ENCODE measurements at places on chromosomes 12 and 14. TPM values are rescaled to one million over a fixed set of nuclear protein-coding genes. Genes with fewer than 3 reads are reported as not detected.

DNA sequence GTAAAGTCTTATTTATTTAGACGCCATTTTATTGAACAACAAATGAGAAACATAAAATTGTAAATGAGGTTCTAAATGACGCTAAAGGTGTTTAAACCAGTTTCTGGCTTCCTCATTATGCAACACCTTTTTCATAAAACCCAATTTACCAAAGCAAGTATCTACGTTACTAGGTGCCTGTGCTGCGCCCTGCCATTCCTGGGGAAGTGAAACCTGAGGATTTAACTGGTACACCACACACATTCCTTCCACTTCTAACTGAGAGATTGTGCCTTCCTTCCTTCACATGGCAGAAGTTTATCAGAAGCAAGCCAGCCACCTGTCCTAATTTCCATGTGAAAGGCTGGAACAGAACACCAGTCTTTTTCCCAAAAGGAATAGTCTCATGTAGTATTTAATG is 40.3 kb upstream of the GCH1 start:
- DNase-seq, result no peak

GRCh38 chr12:90086281-90086680 is 377.6 kb upstream of the ATP2B1 start:
- DNase-seq, result no peak

- no peak for DNase-seq
Measured at GRCh38 chr12:106045251-106045674, 93.5 kb downstream of the NUAK1 start.

DNA sequence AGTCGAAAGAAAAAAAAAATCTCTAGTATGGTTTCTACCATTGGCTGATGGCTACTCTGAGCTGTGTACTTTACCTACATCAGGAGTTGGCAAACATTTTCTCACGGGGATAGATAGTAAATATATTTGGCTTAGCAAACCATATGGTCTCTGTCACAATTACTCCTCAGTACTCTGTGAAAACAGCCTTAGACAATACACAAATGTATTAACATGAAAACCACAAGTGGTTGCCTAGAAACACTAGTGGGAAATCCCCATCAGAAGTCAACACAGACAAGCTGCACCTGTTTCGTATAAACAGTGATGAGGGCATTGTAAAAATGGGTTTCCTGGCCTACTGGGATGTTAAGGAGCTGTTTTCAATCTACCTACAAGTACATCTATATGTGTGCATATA is 84.6 kb upstream of the NAV3 start:
- no peak for DNase-seq

DNA sequence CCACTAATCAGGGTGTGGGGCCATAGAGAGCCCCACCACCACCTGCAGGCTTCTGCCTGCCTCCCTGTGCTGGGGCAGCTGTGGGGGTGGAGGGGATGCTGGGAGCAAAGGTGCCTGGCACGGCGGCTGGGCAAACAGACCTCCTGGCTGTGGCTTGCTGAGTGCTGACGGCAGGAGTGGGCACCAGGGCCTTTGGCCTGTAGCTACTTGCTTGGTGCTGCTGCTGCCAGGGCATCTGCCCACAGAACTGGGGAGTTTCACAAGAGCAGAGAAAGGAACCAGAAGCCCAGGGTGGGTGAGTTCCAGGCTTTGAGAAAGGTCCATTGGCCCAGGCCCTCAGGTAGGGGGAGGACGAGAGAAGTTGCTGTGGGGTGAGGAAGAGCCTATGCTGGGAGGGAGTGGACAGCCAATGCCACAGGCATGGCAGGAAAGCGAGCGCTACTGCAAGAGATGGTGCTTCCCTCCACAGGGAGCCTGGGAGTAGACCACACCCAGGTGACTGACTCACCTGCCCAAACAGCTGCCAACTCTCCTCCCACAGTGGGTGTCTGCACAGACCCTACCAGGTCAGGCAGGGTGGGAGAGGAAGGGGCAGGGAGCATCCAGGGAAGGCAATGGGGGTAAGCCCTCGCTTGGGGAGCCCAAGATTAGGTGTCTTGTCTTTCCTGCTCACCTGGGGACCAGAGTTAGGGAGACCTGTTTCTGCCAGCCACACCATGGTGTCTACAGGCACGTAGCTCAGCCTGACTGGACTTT is 39.0 kb upstream of the HDAC7 start:
- DNase-seq, result no peak

GRCh38 chr14:55963295-55963694 is 154.9 kb upstream of the PELI2 start:
- no peak for DNase-seq

DNA sequence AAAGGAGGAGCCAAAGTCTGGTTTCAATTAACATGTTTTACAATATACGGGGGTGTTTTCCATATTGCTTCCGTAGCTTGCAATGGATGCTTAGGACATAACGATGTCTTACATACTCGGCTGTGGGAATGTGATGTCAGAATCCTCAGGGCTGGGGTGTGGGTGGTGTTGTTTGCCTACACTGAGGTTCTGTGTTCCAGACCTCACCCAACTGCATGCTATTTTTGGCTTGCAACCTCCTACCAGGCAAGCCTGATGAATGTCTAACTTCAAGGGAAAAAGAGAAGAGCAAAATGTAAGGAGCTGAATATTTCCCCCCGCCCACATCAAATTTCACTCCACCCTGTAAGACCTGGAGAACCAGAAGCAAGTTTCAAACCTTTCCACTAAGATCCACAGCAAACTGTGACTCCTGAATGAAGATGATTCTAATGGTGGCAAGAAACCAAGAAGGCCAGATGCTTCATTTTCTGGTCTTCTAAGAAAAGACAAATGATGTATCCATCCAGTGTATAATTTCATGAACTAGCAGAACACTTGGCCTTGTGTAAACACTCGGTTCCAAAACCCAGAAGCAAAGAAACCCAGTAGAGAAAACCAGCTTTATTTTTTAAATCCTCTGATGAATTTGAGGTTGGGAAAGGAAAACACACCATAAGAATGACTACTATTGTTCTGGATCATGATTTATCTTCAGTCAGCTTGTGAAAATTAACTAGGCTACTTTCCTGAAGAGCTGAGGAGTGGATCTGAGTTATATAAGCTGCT is 227.9 kb downstream of the DACT1 start:
- DNase-seq, result no peak

- no peak for DNase-seq
Measured at GRCh38 chr14:49702725-49703124, 9.8 kb downstream of the KLHDC1 start.

- DNase-seq, result no peak
Measured at GRCh38 chr14:37171678-37172023, 755 bp downstream of the SLC25A21 start.

- DNase-seq, result no peak
Measured at GRCh38 chr12:42641221-42641885, 51.8 kb upstream of the PRICKLE1 start.

DNA sequence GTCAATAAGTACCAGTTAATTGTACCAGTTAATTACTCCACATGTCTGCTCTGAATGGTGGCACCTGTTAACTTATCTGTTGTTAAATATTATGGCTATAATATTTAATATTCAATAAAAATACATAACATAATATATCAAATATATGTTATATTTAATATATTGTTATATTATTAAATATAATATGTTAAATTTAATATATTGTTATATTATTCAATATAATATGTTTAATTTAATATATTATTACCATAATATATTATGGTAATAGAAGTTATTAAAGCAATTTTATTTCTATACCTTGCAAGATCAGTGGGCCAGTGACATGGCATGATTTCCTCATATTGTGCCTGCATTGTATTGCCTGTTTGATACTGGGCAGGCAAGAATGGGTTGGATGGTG is 98.4 kb downstream of the TBC1D30 start:
- DNase-seq, result no peak

DNA sequence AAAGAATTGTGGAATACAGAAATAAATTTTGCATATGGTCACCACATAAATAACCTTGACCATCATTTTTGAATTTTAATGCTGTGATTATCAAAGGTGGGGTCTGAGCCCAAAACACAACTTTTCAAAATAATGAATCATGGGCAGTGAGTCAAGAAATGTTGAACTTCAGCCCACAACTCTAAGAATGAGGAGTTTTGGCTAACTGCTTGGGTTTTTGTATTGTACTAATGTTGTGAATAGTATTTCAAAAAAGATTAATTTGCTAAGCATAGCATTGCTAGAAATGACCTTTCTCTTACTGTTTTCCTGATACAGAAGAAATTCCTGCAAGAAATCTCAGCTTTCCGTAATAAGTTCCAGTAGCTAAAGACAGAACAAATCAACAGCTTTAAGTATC is 24.4 kb upstream of the YARS2 start:
- no peak for DNase-seq

DNA sequence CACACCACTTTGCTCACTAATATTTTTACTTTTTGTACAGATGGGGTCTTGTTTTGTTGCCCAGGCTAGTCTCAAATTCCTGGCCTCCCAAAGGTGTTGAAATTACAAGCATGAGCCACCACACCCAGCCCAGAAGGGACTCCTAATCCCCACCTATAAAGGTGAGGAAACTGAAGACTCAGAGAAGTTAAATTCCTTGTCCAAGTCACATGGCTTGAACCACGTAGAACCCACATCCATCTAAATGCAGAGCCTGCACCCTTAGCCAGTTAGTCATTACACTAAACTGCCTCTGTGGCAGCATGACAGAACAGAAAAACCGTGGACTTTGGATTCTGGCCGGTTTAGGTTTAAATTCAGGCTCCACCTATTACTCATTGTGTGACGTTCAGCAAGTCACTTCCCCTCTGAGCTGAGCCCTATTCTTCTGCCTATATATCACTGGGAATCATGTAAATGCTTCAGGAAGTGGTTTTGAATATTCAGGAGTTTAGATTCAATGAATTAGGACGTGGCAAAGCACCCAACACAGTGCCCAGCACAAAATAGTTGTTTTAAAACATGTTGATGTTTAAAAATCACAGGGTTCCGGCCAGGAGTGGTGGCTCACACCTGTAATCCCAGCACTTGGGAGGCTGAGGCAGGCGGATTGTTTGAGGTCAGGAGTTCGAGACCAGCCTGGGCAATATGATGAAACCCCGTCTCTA is 3.0 kb upstream of the CORO1C start:
- DNase-seq, result peak; percentile 89

DNA sequence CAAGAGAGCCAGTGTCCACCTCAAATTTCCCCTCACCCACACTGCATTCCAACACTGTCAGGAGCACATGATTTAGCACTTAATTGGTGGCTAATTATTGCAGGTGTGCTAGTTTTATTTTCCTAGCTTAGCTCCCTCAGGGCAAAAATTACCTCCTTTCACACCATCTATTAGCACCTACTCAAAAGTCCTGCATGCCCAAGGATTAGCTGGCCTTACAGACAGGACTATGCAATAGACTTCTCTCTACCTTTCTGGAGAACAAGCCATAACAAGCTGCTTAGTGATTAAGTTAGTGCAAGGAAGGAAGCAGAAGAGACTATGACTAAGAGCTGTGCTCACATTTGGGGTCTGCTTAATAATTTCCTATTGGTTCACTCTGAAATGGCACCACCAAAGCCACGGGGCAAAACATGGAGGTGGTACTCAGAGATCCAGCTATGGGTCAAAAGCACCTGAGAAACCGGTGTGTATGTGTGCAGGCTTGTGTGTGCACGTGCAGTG is 69.5 kb downstream of the STON2 start:
- no peak for DNase-seq

DNA sequence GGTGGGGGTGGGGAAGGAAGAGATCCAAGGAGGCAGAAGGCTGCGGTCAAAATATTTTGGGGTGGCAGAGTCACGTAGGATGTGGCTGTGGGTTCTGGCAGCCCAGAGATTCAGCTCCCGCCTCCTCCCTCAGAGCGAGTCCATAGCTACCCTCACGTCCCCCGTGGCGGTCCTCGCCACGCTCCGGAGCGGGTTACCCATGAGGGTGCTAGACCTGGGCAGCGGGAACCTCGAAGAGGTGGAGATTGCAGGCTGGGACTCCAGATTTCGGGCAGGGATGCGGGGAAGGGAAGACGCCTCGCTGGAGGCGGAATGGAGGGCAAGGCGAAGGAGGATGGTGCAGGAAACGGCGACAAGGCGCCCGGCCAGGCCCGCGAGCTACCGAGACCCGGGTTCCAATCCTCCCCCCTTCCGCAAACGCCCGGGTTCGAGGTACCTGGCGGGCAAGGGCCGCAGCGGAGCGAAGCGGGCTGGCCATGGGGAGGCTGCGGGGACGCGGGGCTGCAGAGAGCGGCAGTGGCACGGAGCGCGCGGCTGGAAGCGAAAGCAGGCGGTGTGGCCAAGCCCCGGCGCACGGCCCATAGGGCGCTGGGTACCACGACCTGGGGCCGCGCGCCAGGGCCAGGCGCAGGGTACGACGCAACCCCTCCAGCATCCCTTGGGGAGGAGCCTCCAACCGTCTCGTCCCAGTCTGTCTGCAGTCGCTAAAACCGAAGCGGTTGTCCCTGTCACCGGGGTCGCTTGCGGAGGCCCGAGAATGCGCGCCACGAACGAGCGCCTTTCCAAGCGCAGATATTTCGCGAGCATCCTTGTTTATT is 46.2 kb downstream of the BCAT1 start:
- no peak for DNase-seq

- DNase-seq, result no peak
Measured at GRCh38 chr12:76060111-76060510, 24.4 kb downstream of the NAP1L1 start.

DNA sequence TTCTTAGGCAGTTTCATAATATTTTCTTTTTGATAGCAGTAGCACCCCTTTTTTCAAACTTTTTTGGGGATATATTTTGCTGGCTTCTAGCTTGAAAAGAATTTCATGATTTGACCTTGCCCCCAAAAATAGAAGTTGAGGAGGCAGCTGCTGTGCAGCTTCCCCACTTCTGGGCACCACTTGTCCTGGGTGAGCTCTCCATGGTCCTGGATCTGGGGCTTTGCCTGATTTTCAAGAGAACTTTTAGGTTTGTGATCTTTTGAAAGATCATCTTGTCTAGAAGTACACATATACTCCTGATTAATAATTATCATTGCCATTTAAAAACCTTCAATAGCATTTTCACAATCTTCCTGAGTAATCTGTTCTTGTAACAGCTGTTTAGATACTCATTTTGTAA is 271.6 kb downstream of the NPAS3 start:
- peak; percentile 31 for DNase-seq

DNA sequence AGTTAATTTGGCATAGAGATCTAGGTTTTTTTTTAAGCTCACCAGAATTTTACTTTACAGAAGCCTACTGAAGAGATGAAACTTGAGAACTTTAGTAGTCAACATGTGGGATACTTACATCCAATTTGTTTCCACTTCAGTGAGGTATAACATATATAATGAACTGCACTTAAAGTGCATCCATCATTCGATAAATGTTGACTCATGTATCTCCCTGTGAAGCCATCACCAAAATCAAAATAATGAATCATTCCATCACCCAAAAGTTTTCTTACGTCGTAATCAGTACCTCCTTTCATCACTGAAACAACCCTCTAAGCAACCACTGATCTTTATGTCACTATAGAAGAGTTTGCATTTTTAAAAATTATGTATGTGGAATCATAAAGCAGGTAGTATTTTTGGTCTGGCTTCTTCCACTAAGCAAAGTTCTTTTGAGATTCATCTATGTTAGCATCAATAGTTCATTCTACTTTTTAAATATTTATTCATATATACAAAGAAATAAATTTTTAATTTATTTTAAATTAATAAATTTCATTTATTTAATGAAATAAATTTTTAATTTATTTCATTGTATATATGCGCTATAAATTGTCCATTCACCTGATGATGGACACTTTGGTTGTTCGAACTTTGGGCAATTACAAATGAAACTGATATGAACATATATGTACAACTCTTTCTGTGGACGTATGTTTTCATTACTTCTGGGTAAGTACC is 2.0 kb upstream of the CPNE8 start:
- no peak for DNase-seq

TMBIM4 gene
- total RNA-seq, result 51.5 TPM

RFLNA gene
- 21.1 TPM for total RNA-seq

RD3L gene
- not detected for total RNA-seq

PARP11 gene
- total RNA-seq, result 19.0 TPM

HCFC2 gene
- 5.4 TPM for total RNA-seq

MED6 gene
- 55.5 TPM for total RNA-seq

KRT2 gene
- total RNA-seq, result not detected

Measured in Caco-2 (cell line).